Endothelial cell (in vitro differentiated cells): ENCODE measurements at places on chromosomes 7 and 10. TPM values are rescaled to one million over a fixed set of nuclear protein-coding genes. Genes with fewer than 3 reads are reported as not detected.

GRCh38 chr10:92011560-92012214, 88.1 kb downstream of the BTAF1 start:
- no peak for DNase-seq

The UNC5B gene
- total RNA-seq: 231 TPM

DNA sequence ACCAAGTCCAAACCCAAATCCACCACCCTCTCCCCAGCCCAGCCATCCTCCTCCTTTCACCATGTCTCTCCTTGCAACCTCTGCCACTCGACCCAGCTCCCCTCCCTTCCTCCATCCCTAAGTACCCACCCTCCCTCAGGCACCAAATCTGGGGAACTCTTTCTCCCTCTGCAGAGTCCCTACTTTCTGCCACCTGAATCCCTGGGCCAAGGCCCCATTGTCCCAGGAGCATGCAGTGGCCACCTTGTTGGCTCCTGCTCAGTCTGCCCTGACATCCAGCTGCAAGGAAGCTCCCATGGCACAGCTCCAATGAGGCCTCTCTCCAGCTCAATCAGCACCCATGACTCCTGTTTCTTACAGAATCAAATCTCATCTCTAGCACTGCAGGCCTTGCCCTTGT, 5.5 kb upstream of the UNC5B start:
- DNase-seq: no peak

DNA sequence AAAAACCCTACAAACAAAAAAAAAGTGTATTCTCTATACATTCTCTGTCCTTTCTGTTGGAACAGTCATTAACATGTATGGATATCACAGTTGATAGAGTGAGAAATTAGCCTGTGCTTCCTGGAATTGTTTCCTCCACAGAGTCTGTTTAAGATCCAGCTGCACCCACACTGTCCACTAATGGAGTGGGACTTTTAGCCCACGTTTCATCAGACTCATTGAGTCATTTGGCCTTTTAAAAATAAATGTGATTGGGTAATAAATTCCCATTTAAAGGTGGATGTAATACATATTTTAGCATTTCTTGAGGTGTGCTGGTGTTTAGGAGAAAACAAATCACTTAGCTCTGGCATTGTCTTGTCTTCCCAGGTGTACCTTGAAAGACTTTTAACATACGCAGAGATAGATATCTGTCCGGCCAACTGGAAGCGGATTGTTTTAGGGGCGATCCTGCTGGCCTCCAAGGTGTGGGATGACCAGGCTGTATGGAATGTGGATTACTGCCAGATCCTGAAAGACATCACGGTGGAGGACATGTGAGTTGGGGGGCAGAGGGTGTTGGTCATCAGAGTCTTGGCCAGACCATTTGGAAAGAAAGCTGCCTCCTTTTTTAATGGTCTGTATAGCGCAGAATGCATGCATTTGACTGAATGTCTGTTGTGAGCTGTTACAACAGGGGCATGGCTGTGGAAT, 52.3 kb upstream of the GJD4 start:
- no peak for DNase-seq

- no peak for DNase-seq
These were observed 19.7 kb downstream of the BNIP3 start for GRCh38 chr10:131961777-131962662.

The LRRN3 gene
- not detected for total RNA-seq

DNA sequence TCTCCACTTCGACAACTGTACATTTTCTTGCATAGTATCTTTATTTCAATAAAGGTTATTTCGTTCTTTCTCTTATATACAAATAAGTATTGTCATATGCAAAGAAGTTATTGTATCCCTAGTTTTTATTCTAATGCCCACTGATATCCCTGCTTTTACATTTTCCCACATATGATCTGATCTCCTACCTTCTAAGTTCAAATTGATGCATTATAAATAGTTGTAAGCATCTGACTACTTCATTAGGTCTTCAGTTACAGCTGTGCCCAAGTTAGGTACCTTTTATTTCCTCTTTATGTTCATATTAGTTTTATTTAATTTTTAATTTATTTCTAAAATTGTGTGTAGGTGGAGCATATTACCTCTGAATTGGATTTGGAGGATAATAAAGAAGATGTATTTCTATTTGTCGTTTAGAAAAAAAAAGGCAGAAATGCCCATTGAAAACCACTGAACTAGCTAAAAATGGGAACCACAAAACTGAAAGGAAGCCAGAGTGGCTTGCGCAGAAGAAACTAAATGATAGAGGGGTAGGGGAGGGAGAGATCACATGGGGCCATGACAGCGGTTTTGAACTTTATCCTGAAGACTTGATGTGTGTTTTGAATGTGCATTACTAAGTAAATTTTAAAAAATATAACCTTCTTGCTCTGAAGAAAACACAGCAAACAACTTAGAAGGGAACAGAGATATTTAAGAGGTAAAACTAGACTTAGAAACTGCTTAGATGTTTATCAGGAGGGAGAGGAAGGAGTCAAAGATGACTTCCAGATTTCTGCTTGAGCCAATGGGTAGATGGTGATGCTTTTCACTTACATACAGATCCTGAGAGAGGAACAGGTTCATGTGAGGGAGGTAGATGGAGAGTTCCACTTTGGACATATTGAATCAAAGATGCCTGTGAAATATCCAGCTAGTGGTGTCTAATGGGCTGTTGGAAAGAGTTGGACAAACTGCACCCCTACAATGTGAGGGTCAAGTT, 9.3 kb upstream of the ZC3HAV1L start:
- no peak for DNase-seq

DNA sequence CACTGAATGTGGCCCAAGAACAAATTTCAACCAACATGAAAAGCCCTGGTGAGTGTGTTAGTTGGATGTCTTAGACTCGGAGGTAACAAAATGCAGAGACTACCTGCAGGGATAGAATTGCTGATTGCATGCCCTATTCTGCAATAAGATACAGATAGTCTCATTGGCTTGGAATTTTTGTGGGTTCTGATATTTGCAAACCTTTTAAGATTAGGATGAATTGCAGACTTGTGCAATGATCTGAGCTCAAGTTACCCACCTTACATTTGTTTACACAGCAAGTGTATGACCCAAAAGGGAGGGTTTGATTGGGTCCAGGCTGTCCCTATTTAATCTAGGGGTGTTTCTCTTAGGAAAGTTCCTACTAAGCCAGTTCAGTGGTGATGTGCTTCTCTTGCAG, 45.4 kb downstream of the GPR37 start:
- no peak for DNase-seq

- no peak for DNase-seq
These were observed 29.2 kb downstream of the COA1 start for GRCh38 chr7:43700059-43700501.

DNA sequence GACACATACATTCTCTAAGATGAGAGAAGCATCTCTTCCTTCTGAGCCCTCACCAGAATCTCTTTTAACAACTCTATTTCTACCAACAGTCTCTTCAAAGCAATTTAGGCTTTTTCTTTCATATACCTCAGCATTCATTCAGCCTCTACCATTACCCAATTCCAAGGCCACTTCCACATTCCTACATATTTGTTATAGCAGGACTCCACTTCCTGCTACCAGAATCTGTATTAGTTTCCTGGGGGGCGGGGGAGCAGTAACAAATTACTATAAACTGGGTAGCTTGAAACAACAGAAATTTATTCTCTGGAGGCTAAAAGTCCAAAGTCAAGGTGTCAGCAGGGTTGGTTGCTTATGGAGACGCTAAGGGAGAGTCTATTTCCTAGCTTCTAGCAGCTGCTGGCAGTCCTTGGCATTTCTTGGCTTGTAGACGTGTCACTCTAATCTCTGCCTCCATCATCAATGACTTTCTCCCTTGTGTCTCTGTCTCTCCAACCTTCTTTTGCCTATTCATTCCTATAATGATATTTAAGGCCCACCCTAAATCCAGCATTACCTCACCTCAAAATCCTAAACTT, 7.4 kb downstream of the PRPS1L1 start:
- no peak for DNase-seq
